ENCODE measurements at places on chromosomes 11 and 22.

GRCh38 chr11:64694026-64694755 is 28.8 kb downstream of the NRXN2 start:
- no peak for DNase-seq

- DNase-seq, result no peak
Observed at GRCh38 chr11:107973641-107974040, 35.1 kb upstream of the CUL5 start.

- DNase-seq, result no peak
Observed at GRCh38 chr11:2182692-2183474, 11.3 kb upstream of the TH start.

GRCh38 chr11:116461789-116462188 is 311.0 kb downstream of the BUD13 start:
- DNase-seq, result no peak

GRCh38 chr11:45285250-45285828 is 802 bp downstream of the SYT13 start:
- no peak for DNase-seq

GRCh38 chr11:16958833-16959232 is 55.4 kb downstream of the PLEKHA7 start:
- DNase-seq, result no peak

DNA sequence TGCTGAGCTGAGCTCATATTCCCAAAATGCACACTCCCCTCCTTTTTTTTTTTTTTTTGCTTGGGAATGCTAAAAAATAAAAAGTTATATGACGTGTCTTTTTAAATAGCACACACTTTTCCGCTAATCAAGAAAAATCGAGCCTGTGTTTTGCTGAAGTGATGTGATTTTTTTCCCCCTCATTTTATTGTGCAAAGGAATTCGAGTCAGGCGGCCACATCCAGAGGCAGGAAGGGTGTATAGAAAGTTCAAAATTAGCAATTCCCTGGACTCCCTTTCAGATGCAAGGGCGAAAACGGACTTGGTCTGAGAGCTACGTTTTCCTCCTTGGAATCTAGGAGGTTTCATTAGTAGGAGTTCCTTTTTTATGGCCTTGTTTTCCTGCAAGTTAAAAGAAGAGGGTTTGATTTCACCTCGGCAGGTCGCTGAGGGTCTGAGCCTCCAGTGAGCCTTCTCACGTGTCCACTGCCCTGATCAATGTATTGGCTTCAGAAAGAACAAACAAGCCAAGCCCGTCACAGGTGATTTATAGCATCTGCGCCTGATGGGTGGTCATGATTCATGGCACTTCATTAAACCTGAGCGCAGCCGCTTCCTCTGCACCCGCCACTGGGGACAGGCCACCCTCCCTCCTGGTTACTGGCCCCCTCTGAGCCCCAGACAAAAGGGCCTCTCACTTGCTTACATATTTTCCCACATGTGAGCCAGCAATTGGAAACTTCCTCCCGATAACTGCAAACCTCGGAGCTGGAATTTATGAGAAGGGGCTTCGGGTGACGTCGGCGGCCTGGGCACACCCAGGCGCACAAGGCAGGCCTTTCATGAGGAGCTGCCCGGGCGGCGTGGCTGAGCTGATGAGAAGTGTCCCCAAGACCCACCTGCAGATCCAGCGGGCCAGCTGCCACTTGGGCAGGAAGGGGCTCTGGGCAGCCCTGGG is 64.4 kb upstream of the LINC01488 start:
- no peak for DNase-seq

GRCh38 chr11:106186630-106187029 is 109.2 kb downstream of the AASDHPPT start:
- no peak for DNase-seq

- no peak for DNase-seq
Observed at GRCh38 chr11:102798012-102798746, at the start of gene MMP1. Gene MMP1, minus strand, starts transcription at chr11:102798160. Its CDS starts 68 bp downstream, at chr11:102798092.

DNA sequence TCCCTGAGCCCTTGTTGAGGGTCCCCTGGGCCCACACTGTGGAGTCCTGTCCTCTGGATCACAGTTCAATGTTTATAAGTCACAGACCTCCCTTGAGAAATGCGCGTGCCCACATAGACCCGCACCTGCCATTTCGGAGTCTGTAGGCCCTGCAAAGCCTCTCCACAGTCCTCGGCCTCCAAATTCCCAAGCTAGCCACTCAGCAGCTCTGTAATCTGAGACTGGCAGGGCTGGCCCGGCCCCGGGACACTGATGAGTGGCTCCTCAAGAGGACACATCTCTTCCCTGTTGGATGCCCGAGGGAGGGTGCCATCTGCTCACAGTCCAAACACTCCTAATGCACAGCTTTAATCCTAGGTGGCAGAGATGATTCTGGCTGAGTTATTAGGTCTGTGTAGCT is 39.1 kb downstream of the B3GAT1 start:
- no peak for DNase-seq

DNA sequence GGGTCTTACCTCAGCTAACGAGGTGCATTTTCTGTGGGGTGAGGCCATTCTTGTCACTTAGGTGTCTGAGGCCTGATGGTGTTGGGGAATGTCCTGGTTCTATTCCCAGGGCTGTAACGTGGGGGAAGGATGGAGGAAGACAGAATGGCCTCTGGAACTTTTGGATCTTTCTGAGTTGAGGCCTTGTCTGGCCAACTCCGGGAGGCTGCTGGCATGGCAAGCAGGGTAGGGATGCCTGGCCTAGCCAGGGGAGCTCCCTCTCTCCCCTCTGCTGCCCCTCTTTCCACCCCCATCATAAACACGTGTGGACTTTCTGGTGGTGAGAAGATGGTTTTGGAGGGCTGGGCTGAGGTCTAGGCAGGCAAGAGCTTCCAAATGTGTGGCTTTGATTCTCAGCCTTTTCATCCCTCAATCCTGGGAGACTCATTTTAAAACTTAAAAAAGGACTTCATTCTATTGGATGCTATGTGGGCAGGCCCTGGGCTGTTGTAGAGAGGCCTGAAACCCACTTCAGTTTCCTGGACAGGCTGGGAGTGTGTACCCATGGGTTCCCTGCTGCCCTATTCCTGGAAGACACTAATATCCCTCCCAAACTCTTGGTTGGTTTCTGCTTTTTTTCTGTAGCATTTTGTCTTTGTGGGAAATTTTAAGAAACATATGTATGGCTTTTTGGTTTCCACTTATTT is 30.9 kb downstream of the ZBTB16 start:
- no peak for DNase-seq

GRCh38 chr11:114713756-114714155 is 35.4 kb downstream of the NXPE2 start:
- DNase-seq, result no peak

DNA sequence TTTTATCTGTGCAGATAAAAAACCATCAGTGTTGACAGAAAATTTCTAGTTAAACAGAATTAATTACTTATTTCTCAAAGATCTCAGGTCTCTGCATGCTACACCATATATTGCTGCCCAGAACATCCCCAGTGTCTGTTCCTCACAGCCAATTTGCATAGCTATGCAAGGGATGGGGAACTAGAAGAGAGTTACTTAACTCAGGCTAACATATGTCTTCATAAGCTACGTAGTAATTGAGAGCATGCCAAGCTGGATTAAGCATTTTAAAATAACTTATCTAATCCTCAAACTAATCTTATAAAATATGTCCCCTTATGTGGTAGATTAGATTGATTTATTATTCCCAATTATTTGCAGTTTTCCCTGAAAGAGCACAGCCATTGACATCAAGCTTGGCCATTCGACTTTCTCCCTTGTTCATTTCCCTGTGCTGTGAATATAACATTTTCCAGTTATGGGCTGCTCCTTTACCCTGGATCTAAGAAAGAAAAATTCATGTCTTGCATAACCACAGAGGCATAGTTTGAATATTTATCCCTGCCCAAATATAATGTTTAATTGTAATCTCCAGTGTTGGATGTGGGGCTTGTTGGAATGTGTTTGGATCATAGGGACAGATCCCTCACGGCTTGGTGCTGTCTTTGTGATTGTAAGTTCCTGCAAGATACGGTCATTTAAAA is 69.1 kb downstream of the C11orf87 start:
- DNase-seq, result no peak

All from suppressor macrophage treated with lipopolysaccharide for 1 hour (primary cell).